ENCODE measurements at places on chromosomes 7 and 10. TPM values are rescaled to one million over a fixed set of nuclear protein-coding genes. Genes with fewer than 3 reads are reported as not detected.

DNA sequence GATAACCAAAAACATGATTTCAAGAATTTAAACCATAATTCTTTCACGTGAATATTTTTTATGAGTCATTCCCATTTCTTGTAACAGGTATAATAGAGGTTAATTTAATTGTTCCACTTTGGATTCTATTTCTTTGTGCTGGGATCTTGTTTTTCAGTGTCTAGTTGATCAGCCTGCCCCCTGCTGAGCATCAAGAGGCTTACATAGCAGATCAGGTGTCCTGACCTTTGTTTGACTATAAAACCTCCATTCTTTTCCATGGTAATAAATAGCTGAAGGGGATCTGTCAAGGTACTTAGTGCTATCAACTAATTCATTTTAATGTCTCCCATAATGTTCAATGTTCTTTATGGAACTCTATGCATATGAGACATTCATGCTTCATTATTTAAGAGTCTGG lies 4.9 kb downstream of the COL17A1 start:
- DNase-seq, result peak; percentile 37

The ACHE gene
- total RNA-seq, result 6.9 TPM

The VAX1 gene
- not detected for total RNA-seq

- no peak for DNase-seq
Observed at GRCh38 chr7:36642010-36642409, 82.3 kb downstream of the AOAH start.

The CNNM1 gene
- 0.24 TPM for total RNA-seq

DNA sequence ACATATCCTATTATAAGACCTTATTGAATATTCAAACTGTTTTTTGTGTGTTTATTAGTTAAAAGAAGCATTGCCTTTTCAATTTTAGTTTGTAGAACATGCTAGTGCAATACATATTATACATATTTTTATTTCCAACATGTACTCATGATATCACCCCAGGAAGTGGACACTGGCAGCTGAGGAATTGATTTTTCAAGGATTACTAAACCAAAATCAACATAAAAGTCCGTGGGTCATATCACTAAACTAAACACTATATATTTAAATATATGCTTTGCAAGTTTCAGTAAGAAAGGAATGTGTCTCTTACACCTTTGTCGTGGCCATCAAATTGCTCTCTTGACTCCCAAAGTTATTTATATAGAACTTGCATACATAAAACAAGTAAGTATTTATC lies 185.2 kb downstream of the AGMO start:
- DNase-seq, result no peak

DNA sequence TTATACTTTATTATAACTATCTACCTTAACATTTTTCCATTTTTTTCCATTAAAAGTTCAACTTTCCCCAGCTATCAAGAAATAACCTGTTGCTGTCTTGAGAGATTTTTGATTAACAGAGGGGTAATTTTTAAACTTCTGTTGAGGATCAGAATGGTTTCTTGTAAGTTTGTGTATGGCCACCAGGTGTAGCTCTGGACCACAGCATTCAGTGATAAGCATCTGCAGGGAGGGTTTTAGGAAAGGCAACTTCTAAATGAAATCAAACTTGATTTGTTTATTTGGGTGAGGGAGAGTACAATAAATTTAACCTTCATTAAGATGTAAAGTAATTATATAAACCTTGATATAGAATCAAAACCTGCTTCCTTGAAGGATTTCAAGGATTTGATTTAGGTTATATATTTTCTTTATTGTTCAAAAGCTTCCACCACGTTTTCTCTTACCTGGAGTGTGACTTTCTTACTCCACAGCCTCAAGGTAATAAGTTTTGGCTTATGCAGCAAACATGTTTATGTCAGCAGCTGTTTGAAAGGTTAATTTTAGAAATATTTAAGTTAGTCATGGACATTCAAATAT lies 153.3 kb downstream of the STK31 start:
- DNase-seq, result peak; percentile 1

GRCh38 chr7:26782501-26782900 lies 81.9 kb downstream of the SKAP2 start:
- no peak for DNase-seq

The CCDC3 gene
- 17.3 TPM for total RNA-seq

The ACTA2 gene
- total RNA-seq, result 36.8 TPM

The TUBB8 gene
- 0.05 TPM for total RNA-seq

The CRYGN gene
- total RNA-seq, result 1.2 TPM

GRCh38 chr10:111158595-111158994 lies 81.8 kb downstream of the ADRA2A start:
- DNase-seq, result no peak

GRCh38 chr10:86666538-86666937 lies 1.8 kb upstream of the LDB3 start:
- DNase-seq, result no peak

GRCh38 chr7:1041551-1042491 lies 2.5 kb upstream of the GPR146 start:
- no peak for DNase-seq

DNA sequence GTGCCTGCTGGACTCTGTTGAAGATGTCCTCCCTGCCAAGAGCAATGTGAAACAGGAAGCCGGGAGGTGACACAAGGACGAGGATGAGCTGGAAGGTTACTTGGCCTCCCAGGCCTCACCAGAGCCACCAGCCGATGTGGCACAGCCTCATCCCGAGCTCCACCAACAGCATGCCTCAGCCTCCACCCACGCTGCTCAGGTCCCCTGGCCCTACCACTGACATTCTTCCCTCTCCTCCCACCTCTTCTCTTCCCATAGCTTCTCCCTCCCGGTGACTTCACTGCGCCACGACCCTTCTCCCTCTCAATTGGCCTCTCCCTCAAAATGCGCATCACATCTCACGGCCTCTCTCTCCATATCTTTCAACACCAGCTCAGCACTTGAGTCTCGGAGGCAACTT lies 249.9 kb downstream of the SKAP2 start:
- DNase-seq, result no peak

- DNase-seq, result no peak
Observed at GRCh38 chr10:107728807-107729206, 564.3 kb upstream of the SORCS1 start.

GRCh38 chr10:104415526-104416165 lies 62.0 kb downstream of the CFAP58 start:
- DNase-seq, result no peak

- DNase-seq, result no peak
Observed at GRCh38 chr7:24685708-24686107, 71.6 kb downstream of the GSDME start.

The OR2A12 gene
- not detected for total RNA-seq

DNA sequence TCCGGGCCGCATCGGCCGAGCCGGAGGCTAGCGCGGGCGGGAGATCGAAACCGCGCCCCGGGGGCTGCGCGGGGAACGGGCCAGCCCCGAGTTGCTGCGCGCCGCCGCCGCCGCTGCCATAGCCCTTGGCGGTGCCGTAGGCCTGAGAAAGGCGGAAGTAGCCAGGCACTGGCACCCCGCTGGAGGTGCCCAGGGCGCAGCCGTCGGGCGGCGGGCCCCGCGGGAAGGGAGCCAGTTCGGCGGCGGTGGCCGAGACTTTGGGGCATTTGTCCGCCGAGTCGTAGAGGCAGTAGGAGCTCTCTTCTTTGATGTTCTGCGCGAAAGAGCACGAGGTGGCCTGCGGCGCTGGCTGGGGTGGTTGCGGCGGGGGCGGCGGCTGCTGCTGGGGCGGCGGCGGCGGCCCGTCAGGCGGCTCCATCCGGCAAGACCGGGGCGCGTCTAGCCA lies 587 bp downstream of the HOXA10 start:
- no peak for DNase-seq

DNA sequence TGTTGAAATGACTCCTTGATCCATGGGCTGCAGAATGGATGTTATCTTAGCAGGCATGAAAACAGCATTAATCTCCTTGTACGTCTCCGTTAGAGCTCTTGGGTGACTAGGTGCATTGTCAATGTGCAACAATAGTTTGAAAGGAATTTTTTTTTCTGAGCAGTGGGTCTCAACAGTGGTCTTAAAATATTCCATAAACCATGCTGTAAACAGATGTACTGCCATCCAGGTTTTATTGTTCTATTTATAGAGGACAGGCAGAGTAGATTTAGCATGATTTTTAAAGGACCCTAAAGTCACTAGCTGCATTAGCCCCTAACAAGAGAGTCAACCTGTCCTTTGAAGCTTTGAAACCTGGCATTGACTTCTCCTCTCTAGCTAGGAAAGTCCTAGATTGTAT lies 64.0 kb downstream of the NRF1 start:
- DNase-seq, result no peak

- no peak for DNase-seq
Observed at GRCh38 chr7:151694828-151695580, 175.3 kb upstream of the RHEB start.

- DNase-seq, result peak; percentile 63
Observed at GRCh38 chr10:11863353-11864109, 40.4 kb downstream of the PROSER2 start.

DNA sequence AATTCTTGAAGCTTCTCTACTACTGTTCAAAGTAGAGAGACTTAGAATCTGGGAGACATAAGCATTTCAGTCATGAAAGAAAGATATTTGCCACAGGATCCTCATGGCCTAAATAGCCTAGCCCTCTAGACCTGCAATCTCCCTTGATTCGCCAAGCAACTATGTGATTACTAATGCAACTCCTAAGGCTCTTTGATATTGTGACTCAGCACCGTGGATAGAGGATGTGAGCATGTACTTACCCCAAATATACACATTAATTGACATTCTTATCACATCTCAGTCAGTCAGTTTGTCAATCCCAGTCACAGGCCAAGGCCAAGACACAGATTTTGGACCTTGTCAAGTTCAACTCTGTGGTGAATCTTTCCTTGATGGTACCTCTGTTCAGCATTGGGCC lies 42.6 kb downstream of the GPR37 start:
- no peak for DNase-seq

The ITGA8 gene
- 1.3 TPM for total RNA-seq

GRCh38 chr10:17751781-17752445 lies at the start of gene TMEM236:
Gene TMEM236, plus strand, starts transcription at chr10:17752201. Its CDS starts 95 bp downstream, at chr10:17752296.
- no peak for DNase-seq

The WNT8B gene
- 0.14 TPM for total RNA-seq

- DNase-seq, result no peak
Observed at GRCh38 chr10:6702030-6702429, 122.0 kb upstream of the PRKCQ start.

- no peak for DNase-seq
Observed at GRCh38 chr10:62025901-62026879, 124.7 kb downstream of the ARID5B start.

GRCh38 chr7:46003896-46004875 lies 83.1 kb upstream of the IGFBP3 start:
- no peak for DNase-seq

- DNase-seq, result no peak
Observed at GRCh38 chr7:27925573-27926201, 185.7 kb downstream of the TAX1BP1 start.

- DNase-seq, result no peak
Observed at GRCh38 chr10:71520042-71520441, 123.3 kb downstream of the CDH23 start.

DNA sequence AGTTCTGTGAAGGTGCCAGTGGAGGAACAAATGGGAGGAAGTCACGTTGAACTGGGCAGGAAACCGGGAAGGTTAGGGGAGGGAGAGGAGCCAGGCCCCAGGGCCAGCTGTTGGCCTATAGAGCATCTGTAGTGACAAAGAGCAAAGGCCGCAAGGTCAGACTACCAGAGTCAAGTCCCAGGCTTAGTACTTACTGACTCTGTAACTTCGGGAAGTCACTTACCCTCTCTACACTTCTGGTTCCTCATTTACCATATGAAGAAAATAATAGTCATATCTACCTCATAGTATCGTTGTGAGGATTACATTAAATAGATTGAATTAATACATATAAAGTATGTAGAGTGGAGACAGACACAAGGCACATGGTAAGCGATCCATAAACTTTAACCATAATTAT lies 101.8 kb upstream of the FZD1 start:
- no peak for DNase-seq

The NME8 gene
- 1.0 TPM for total RNA-seq
